CD4-positive, alpha-beta T cell treated with Interleukin-2 at 100 ng/mL for 4 hours (primary cell): ENCODE measurements at places on chromosomes 7 and 10.

GRCh38 chr7:107080533-107080932, 36.0 kb downstream of the PRKAR2B start:
- no peak for DNase-seq

- peak; percentile 84 for DNase-seq
Measured at GRCh38 chr7:12257582-12257981, 46.5 kb downstream of the TMEM106B start.

DNA sequence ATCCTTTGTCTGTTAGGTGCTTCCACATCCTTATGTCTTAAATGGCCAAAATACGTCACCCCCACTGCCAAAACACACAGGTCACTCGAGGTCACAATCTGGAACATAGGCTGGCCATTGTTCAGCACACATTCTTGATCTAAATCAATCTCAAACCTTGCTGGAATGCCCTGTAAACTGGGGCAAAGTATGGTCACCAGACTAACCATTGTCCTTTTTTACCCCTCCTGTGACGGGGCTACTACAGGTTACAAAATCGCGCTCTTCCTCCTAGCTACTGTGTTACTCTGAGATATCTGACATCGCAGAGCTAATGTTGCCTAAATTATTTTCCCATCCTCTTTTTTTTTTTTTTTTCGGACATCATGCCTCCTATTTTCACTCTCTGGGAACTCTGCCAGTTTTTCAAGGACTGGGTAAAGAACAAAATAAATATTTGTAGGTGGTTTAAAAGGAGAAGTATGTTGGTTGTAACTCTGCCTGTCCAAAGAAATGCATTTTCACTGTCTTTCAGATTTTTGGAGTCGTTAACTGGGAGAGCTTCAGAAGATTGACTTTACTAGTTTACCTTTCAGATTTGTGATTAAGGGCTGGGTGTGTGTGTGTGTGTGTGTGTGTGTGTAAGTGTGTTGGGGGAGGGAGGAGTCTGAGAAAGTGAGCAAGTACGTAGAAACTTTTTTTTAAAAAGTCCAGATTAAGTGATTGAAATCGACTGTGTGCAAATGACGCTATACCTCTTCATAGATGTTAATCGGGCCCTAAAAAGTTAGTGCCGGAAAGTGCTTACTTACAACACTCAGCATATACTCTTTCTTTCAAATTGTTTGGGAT, 942 bp upstream of the KIAA1217 start:
- DNase-seq, result no peak

DNA sequence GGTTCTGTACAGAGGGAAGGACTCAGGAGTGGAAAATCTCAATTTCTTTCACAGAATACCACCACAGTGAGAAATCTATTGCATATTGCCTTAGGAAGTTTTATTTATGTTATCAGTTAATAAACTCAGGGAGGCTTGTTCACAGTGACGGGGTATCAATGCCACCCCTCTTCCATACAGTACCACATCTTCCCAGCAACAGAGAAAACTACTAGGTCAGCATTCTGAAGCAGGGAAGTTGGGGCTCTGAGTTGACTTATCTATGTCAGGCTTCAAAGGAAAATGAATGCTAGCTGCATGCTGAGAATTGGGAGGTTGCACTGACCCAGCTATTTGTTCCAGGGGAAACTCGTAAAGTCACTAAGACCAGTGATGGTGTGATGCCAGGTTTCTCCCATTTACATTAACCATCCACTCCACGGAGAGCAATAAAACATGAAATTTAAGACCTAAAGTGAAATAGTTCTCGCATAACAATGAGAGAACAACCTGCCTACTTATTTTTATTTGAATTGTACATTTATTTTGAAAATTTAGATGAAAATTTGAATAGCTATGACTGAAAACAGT, 266.7 kb downstream of the RNLS start:
- DNase-seq, result no peak

DNA sequence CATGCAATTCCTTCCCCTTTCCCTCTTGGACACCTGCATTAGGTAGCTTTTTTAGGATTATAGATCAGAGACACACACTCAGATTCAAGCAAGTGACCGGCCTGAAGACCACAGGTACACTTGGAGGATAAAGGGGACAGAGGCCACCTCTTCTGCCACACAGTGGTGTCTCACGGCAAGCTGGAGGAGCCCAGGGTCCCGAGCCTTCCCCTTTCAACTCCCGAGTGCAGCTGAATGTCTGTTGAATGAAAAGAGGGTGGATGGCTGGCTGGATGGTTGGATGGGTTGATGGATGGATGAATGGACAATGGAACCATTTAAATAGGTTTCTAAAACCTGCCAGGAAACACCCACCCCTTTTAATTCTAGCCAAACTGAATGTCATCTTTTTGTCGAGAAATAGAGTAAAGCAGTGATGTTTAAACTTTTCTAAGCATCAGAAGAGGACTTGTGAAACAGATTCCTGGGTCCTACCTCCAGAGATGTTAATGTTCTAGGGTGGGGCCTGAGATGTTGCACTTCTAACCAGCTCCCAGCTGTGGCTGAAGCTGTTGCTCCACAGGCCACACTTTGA, 49.2 kb upstream of the ZMIZ1 start:
- no peak for DNase-seq

GRCh38 chr7:29955799-29956486, 33.7 kb downstream of the SCRN1 start:
- DNase-seq, result peak; percentile 15

GRCh38 chr7:47614450-47614849, 32.5 kb upstream of the TNS3 start:
- no peak for DNase-seq

- no peak for DNase-seq
Measured at GRCh38 chr10:33781606-33782395, 447.3 kb upstream of the NRP1 start.

DNA sequence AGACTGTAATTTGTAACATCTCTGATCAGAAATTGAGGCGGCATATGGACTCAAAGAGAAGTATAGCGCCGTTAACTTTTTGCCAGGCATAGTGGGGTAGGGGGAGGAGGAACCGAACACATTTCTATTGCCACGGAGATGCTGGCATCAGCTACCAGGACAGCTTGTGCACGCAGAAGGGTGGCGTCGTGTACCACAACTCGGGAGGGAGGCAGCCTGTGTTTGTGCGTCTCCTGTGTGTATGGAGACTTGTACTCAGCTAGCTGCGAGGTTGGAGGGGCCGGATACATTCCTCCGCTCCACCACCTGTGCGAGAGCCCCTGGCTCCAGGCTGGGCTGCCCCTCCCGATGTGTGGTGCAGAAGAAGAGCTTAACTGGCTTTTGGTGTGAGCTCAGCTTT, 634.8 kb downstream of the TYW1 start:
- no peak for DNase-seq
